ENCODE measurements at places on chromosomes 16 and 17. TPM values are rescaled to one million over a fixed set of nuclear protein-coding genes. Genes with fewer than 3 reads are reported as not detected.

DNA sequence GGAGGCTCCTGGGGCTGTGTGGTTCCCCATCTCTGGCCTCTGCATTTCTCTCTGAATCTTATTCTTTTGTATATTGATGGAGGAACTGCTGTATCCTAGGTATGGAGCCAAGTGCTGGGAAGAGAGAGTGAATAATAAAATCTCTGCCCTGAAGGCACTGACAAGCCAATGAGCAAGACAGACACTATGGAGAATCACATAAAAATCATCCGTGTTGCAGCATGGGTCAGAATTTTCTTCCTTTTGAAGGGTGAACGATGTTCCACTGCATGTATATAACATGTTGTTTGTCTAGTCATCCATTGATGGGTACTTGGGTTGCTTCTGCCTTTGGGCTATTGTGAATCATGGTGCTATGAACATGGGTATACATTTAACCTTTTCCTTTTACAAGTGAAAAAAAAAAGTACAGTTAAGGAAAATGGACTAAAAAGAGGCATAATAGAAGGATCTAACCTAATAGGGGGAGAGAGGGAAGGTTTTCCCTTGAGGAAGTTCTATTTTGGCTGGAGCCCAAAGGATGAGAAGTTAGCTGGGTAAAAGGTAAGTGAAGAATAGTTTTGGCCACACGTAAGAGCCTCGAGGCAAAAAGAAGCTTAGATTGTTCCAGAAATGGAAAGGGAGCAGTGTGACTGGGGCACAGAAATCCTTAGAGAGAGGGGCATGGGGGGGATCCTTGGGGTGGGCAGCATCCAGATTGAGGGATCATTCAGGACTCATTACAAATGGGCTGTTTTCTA lies 32.3 kb upstream of the GNA13 start:
- H3K36me3 ChIP-seq: no peaks in the 10 kb centered on the region
- H3K27me3 ChIP-seq: no peaks in the 10 kb centered on the region
- no peak overlapping the region for H3K27ac ChIP-seq
- no peak for DNase-seq
- no peak overlapping the region for H3K4me3 ChIP-seq
- H3K4me1 ChIP-seq: no peaks in the 10 kb centered on the region

- no peak overlapping the region for H3K4me3 ChIP-seq
- H3K36me3 ChIP-seq: no peaks in the 10 kb centered on the region
- H3K4me1 ChIP-seq: no peaks in the 10 kb centered on the region
Observed at GRCh38 chr16:46582313-46582712, 38.9 kb downstream of the SHCBP1 start.

- no peak for DNase-seq
- no peak overlapping the region for H3K27ac ChIP-seq
- H3K4me1 ChIP-seq: no peaks in the 10 kb centered on the region
- no peaks in the 10 kb centered on the region for H3K36me3 ChIP-seq
Observed at GRCh38 chr17:14921936-14922335, 343.2 kb downstream of the PMP22 start.

DNA sequence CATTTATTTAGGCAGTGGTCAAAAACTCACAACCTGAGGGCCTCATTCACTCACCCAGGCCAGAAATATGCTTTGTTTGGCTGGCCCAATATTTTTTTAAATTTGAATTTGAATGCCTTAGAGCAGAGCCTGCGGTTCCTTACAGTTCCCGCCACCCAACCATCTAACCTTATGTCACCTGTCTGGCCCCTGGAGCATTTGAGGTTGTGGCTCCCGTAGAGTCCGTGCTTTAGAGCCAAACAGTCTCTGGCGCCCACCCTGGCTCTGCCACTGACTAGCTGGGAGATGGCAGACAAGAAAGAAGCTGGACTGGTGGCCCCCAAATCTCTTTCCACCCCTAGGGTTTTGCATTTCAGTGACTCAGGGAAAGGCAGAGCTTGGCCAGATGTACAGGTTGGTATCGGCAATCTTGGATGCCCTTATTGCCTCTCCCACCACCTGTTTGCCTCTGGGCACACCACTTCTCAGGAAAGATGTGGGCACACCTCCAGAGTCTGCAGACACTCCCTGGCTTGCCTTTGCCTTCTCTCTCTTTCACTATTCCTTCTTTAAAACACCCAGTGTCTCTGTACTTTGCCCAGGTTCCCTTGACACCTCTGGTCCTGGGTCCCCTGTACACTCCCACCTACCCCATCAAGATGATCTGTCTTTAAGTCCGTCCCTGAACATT lies 1.9 kb upstream of the MAP3K14 start:
- no peaks in the 10 kb centered on the region for H3K36me3 ChIP-seq
- no peak overlapping the region for H3K4me3 ChIP-seq
- no peaks in the 10 kb centered on the region for H3K27me3 ChIP-seq
- no peak for DNase-seq
- peaks cover 32% of the 10 kb centered on the region for H3K4me1 ChIP-seq
- peak overlapping the region; percentile 70 for H3K27ac ChIP-seq

GRCh38 chr16:66427036-66427860 lies at the start of gene BEAN1:
Gene BEAN1, plus strand, starts transcription at chr16:66427295. Its CDS starts 10,382 bp downstream, at chr16:66437677.
- H3K27ac ChIP-seq: no peak within 1 kb of the TSS
- no peaks in the 10 kb centered on the region for H3K36me3 ChIP-seq
- H3K4me3 ChIP-seq: peak within 1 kb of the TSS; percentile 36
- peaks cover 70% of the 10 kb centered on the region for H3K27me3 ChIP-seq
- DNase-seq: peak; percentile 67

DNA sequence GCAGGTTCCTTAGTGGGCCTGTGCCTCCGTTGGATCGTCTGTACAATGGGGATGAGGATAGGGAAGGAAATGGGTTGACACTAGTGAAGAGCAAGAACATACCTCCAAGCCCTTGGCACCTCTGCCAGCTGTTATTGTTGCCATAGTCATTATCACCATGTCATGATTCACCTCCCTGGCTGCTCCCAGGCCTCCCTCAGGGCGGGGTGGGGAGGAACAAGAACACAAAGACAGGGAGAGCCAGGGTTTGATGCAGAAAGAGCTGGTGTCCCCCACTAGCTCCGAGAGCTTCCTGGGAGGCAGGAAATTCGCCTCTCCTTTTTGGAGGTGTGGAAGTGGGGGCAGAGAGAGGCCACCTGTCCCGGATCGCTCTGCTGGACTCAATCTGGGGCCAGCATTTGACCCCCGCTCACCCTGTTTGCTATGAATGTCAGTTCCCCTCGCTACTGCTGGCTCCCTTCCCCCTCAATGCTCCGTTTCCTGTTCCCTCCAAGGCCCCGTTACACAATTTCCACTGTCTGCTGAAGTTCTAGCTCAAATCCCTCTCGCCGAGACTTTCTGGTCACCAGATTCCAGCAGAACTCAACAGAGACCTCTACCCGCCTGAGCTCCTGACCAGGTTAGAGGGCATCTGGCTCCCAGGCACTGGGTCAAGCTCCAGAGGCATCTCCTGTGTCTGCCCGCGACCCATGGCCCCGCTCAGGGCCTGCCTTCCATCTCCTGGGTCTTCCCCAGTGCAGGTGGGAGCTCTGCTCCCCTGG lies 9.1 kb downstream of the TIMP2 start:
- no peaks in the 10 kb centered on the region for H3K27me3 ChIP-seq
- H3K4me3 ChIP-seq: no peak overlapping the region
- H3K4me1 ChIP-seq: peaks cover 21% of the 10 kb centered on the region
- no peak for DNase-seq

GRCh38 chr16:5450409-5451104 lies 353.0 kb upstream of the EEF2KMT start:
- peaks cover 18% of the 10 kb centered on the region for H3K27me3 ChIP-seq
- no peak for DNase-seq
- H3K27ac ChIP-seq: no peak overlapping the region
- H3K4me1 ChIP-seq: no peaks in the 10 kb centered on the region
- no peaks in the 10 kb centered on the region for H3K36me3 ChIP-seq

GRCh38 chr17:79842656-79843473 lies 3.6 kb upstream of the CBX4 start:
- peak overlapping the region; percentile 95 for H3K27ac ChIP-seq
- peaks cover 63% of the 10 kb centered on the region for H3K4me1 ChIP-seq
- peaks cover 37% of the 10 kb centered on the region for H3K27me3 ChIP-seq
- H3K36me3 ChIP-seq: no peaks in the 10 kb centered on the region
- H3K4me3 ChIP-seq: peak overlapping the region; percentile 75

Gene FMNL1
- total RNA-seq: 1.4 TPM
